ENCODE measurements at places on chromosomes 4 and X.

DNA sequence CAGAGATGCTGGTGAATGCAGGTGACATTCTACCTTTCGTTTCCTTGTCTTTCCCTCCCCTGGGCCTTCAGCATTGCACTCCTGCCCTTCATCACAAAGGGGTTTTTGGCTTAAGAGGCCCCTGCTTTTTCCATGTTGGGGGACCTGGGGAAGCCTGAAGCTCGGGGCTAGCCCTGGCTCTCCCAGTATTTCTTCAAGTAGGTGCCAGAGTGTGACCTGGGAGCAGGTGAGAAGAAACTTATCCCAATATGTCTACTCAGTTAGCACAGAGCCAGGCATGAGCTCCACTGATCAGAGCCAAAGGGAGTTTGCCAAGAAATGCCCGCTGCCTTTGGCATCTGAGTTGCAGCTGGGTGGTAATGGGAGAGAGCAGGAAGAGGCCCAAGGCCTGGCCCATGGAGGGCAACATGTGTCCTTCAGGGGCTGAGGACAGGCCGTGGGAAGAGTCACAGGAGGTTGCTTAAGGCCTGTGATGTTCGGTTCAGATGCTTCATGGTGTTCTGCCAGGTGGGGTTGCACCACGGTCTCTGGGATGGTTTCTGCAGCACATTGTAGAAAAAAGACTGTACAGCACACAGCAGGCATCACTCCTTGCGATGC lies 7.6 kb downstream of the PRRG3 start:
- no peak for DNase-seq

- no peak for DNase-seq
These were observed 602 bp downstream of the PRKX start for GRCh38 chrX:3712870-3713224.

GRCh38 chrX:141142946-141143345 lies 34.0 kb downstream of the LDOC1 start:
- no peak for DNase-seq

DNA sequence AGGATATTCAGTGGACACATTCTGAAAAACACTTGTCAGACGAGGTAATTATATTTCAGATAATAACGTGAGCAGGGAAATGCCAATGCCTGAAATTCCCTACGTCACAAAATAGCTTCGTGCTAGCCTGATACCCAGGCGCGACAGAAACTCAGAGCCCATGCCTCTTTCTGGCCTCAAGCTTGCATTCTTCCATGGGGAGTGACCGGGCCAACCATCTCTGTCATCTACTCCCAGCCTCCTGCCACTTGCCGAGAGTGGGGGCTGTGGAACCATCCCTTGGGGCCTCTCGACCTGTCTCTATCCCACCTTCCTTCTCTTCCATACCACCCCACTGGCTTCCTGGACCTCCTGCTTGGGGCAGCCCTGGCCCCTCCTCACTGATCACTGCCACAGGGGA lies 34.5 kb upstream of the CDKN2AIP start:
- no peak for DNase-seq

DNA sequence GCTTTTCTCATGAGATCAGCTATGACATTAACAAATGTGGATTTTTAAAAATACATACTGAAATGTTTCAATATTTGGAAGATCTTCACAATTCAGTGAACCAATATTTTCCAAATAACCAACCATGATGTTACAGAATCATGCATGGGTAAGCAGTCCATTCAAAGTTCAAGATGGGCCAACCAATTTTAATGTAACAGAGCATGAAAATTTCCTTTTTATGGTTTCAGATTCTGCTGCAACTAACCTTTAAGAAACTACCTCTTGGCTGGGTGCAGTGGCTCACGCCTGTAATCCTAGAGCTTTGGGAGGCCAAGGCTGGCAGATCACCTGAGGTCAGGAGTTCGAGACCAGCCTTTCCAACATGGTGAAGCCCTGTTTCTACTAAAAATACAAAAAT lies 107.7 kb downstream of the RBM47 start:
- no peak for DNase-seq

DNA sequence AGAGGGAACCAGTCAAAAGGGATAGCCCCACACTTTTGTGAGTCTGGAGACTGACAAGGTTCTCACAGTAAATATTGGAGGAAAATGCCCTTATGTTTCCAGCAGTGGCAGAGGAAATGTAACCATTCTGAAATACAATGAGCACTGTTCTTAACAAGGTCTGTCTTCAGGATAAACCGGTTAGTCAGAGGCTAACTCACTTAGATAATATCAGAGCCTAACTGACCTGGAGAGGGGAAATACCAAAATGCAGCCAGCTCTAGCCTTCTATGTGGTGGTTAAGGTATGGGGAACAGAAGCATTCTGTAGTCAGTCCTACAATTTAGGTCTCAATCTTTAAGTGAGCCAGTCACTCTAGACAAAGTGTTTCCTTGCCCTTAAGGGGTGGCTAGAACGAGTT lies 70.8 kb downstream of the TBCK start:
- no peak for DNase-seq

- DNase-seq = no peak
These were observed 613.6 kb downstream of the DMD start for GRCh38 chrX:32597777-32598176.

DNA sequence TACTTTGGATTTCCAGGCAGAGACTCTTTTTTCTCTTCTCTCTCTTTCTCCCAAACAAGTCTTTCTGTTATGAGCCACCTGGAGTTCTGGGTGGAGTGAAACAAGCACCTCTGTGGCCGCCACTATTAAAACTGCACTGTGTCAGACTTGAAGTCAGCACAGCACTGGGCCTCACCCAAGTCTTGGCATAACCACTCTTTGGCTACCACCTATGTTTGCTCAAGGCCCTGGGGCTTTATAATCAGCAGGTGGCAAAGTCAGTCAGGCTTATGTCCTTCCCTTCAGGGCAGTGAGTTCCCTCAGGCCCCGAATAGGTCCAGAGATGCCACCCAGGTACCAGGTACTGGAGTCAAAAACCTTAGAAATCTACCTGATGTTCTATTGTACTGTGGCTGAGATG lies 52.4 kb downstream of the ITIH6 start:
- DNase-seq = no peak

GRCh38 chr4:164888096-164888715 lies 11.2 kb downstream of the APELA start:
- no peak for DNase-seq

DNA sequence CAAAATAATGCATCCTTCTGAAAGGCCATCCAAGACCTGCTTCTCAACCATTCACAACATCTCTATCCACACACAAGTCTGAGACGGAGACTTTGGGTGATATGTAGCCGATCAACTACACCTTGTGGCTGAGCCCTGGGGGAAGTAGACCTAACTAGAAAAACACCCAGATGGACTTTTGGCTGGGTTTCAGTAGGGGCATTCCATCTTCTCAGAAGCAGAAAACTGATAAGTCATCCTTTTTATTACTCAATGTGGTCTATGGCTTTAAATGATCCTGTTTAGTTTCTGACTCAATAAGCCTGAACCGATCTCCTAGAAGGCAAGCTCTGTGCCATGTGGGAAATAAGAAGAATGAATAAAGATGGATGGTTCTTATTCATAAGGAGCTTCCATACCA lies 82.5 kb upstream of the AFF2 start:
- DNase-seq = no peak

DNA sequence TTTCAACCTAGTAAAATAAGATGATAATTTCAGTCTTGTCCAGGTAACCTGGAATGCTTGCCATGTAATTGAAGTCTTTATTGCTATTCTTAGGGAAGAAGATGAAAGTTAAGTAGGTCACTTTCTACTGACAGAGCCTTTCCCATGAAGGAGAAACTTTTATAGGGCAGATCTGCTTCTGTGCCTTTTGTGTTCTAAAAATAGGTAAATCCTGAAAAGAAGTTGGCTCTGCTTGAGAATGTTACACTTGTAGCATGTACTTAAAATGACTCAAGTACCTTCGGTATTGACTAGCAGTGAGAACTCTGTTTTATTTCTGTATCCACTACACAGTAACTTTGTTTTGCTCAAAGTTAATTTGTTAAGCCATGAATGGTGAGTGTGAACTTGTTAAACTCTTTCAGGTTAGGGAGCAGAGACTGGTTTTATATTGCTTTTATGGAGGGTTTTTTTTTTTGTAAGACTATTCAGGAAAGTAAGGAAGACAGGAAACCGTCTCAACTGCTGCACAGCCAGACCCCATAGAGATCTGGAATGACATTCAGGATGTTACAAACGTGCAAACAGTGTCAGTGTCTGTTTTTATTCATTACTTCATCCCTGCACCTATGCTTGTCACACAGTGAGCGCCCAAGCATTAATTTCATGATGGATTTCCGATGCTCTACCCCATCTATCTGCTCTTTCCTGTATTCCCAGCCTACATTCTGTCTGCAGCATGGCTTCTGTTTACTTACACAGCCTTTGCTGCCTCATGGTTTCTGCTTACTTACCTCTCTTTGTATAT lies 53.0 kb downstream of the SEPTIN11 start:
- no peak for DNase-seq

DNA sequence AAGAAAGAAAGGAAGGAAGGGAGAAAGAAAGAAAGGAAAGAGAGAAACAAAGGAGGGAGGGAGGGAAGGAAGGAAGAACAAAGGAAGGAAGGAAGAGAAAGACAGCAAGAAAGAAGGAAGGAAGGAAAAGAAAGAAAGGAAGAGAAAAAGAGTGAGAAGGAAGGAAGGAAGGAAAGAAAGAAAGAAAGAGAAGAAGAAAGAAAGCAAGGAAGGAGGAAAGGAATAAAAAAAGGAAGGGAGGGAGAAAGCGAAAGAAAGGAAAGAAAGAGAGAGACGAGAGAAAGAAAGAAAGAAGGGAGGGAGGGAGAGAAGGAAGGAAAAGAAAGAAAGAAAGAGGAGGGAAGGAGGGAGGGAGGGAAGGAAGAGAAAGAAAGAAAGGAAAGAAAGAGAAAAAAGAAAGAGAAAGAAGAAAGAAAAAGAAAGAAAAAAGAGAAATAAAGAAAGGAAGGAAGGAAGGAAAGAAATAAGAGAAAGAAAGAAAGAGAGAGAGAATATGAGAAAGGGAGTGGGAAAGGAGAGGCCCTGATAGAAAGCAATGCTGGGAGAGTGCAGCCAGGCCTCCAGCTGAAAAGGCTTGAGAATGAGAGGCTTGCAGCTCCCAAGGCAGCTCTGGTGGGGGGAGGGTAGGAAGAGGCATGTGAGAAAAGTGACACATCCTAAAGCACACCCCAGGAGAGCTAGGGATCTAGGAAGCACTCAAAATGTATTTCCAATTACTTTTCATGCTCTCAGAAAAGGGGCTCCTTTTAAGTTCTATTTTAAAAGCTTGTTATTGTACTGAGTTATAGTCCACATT lies 134.0 kb upstream of the ZIC3 start:
- DNase-seq = no peak

DNA sequence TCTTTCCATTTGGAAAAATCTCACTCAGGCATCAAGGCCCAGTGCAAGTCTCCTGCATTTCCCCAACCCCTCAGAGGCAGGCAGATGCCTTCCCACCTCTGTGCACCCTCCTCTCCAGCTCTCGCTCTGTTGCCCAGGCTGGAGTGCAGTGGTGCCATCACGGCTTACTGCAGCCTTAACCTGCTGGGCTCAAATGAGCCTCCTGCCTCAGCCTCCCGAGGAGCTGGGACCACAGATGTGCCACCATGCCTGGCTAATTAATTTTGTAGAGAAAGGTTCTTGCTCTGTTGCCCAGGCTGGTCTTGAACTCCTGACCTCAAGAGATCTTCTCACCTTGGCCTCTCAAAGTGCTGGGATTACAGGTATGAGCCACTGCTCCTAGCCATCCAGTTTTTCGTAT lies 95.8 kb downstream of the NHSL2 start:
- DNase-seq = no peak

GRCh38 chr4:13611283-13611842 lies 16.2 kb downstream of the BOD1L1 start:
- DNase-seq = no peak
